Vagina (tissue), 2 donors: ENCODE measurements at places on chromosomes 16 and 17. TPM values are rescaled to one million over a fixed set of nuclear protein-coding genes. Genes with fewer than 3 reads are reported as not detected.

Gene FGF11
- total RNA-seq = 10.8 TPM

Gene PNMT
- total RNA-seq = 5.6 TPM

Gene LRRC46
- total RNA-seq = not detected

Gene ZFPM1
- total RNA-seq = 1.7 TPM

Gene ABAT
- 3.9 TPM for total RNA-seq

Gene ACSM5
- total RNA-seq = 2.9 TPM

Gene MARVELD3
- 4.7 TPM for total RNA-seq
